ENCODE measurements at places on chromosomes 11 and 22.

DNA sequence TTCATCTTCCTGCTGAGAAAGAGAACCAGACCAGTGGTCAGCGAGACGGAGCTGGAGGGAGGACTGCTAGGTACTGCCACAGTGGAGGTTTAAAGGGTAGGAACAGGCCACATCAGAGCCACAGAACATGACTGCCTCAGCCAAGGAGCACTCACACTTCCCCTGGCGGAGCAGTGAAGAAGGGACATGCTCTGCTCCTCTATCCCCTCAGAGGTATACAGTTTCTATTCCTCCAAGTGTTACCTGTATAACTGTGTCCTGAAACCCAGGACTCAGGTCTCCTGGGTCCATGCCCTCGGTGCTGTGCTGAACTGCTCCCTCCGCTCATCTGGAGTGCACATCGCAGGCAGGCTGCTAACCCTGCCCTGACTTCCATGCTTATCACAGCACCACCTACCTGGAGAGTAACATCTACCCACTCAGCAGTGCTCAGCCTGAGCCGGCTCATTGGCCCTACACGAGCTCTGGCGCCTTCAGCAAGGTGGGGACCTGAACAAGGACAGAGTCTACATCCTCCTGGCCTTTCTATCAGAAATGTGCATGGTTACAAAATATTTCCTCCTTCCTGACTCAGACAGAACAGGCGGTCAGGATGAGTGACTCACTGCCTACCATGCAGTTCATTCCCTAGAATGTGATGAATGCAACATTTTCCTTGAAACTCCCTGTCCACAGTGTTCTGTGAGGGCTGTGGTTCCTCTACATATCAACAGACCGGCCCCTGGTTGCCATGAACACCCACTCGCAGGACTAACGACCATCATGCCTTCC lies 52.9 kb downstream of the C11orf58 start:
- no peak for DNase-seq

DNA sequence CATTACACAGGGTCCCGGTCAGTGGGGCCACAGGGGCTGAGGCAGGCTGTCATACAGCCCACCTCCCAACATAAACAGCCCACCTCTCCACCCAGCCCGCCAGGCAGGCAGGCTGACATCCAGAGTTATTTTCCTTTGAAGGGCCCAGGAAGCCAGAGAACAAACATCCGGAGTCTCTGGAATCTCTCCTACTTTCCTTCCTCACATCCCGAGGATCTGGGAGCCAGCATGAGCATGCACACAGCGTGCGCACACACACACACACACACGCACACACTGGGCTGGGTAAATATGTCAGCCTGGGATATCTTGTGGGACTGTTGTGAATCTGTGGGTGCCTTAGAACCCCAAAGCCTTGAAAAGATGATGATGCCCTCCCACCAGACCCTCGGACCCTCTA lies 55.4 kb downstream of the PDE2A start:
- no peak for DNase-seq

GRCh38 chr11:102757823-102758549 lies 22.4 kb downstream of the MMP10 start:
- no peak for DNase-seq

GRCh38 chr11:117546431-117547194 lies 219.0 kb downstream of the CEP164 start:
- no peak for DNase-seq

DNA sequence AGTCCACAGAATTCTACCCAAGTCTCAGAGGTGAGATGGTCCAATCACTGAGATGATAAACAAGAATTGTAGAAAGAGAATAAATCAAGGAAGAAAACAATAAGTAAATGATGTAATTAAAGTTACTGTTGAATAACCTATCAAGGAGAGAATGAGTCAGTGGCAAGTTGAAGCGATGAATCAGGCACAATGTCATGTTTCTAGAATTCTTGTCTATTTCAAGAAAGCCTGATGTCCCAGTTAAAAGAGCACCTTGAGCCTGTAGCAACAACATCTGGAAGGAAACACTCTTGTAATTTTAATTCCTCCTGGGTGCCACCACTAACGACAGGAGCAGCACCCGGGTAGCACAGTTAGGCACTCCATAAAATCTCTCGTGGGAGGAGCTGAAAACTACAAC lies 67.9 kb upstream of the SLC35C1 start:
- DNase-seq: no peak

DNA sequence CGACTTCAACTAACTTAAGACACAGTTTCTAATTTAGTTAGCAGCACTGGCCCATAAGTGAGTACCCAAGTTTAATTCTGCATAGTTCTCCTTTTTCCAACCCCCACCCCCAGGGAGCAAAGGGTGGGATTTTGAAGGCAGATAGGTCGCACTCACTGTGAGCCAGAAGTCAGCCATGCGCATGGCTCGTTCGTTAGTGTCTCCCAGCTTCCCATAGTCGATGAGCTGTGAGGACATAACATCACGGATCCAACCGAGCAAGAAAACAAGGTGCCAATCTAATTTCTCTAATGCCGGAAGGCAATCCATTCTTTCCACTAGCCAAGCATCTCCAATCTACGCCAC lies 577 bp downstream of the MRPL17 start:
- DNase-seq: no peak

- no peak for DNase-seq
Measured at GRCh38 chr11:28834877-28835276, 726.7 kb downstream of the METTL15 start.

DNA sequence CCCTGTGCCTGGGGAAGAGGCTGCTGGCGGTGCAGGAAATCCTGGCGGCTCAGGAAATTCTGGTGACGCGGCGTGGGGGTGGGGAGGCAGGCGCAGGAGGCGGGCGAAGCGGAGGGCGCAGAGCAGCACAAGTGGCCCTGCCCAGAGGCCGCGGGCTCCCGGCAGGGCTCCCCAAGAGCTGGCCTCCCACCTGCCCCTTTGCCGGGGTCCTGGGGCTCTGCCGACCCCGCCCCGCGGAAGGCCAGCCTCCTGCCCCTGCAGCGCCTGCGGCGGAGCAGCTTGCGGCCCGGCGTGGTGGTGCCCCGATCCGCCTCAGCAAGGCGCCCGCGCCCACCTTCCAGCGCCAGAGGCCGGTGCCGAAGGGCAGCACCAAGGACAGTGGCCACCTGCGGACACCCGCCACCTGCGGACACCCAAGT lies 100.2 kb upstream of the OR4C13 start:
- no peak for DNase-seq

- no peak for DNase-seq
Measured at GRCh38 chr11:82995235-82995634, 76.5 kb downstream of the RAB30 start.

DNA sequence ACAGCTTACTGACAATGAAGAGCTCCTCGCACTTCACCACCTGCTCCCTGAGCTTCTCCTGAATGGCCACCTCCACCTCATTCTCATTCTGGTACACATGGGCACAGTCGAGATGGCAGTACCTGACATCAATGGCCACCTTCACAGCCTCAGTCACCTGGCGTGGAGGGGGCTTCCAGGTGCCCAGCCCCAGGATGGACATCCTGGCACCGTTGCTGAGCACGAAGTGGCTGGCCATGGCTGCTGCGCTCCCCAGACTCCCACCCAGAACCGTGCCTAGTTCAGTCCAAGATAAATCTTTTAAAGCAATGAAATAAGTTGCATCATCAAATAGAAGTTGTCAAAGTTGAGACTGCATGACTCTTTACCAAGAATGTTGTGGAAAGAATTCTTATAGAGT lies 128.1 kb upstream of the SOX6 start:
- no peak for DNase-seq

- no peak for DNase-seq
Measured at GRCh38 chr22:21710156-21710555, 25.4 kb downstream of the YPEL1 start.

DNA sequence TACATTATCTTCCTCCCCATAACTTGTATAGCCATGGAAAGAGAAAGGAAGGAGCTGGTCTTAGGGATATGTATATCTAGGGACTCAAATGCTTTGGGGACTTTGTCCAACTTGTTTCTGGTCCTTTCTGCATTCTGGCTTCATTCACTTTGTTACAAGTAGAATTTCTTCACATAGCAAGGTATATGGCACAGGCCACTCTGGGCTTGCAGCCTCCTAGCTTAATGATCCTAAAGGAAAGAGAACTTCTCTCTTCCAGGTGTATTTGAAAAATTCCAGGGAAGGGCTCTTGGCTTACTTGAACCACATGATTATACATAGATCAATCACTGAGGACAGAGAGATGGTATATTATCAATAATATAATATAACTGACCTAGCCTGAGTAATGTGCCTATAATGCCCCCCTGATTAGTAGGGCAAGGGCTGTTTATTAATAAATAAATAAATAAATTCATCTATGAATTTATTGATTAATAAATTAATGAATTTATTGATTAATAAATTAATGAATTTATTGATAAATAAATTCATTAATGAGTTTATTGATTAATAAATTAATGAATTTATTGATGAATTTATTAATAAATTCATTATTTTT lies 48.2 kb upstream of the CEP295 start:
- DNase-seq: no peak

- DNase-seq: no peak
Measured at GRCh38 chr11:9716275-9717039, 52.6 kb downstream of the SWAP70 start.

GRCh38 chr22:21921729-21922128 lies 30.9 kb downstream of the PPM1F start:
- no peak for DNase-seq

- DNase-seq: peak; percentile 66
Measured at GRCh38 chr11:61967924-61968757, 707 bp upstream of the FTH1 start.

DNA sequence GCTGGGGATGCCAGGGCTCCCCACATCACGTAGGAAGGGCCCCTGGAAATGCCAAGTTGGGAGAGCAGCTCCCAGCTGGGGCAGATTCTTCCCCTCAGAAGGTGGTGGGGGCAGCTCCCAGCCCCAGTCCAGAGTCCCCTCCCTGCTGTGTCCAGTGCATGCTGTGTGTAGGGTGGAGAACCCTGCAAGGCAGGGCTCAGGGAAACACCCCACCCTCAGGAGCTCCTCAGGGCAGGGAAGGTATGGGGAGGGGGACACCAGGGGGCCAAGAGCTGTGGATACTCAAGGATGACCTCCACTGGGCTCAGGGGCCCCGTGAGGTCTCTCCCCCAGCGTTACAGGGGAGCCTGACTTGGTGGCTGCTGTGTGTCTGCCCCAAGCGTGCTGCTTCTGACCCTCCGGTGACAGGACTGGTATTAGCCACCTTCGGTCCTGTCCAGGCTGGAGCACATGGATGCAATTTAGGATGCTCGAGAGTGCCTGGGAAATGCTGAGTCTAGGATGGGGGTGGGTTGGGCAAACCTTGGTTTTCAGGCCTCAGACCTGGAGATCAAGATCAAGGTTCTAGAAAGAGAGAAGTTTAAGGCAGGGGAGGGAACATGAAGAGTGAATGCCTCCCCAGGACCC lies 16.1 kb upstream of the CABP7 start:
- no peak for DNase-seq

- no peak for DNase-seq
Measured at GRCh38 chr11:46902694-46903093, 15.7 kb downstream of the LRP4 start.

DNA sequence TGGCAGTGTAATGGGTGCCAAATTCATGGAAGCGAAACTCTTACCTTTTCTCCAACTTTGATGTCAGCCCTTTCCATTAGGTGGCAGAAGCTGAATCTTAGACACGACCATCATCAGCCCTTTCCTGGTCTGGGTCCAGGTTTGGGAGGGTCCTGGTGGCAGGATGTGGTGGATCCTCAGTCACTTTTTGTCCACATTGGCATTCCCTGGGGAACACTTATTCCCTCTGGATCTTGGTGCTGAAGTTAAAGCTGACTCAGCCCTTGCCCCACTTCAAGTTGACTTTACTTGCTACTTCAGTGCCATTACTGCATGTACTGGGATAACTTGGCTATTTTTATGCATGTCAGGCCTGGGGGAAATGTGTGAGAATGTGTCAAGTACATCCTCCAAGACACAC lies 16.6 kb upstream of the NTM start:
- no peak for DNase-seq

- DNase-seq: peak; percentile 11
Measured at GRCh38 chr11:16741473-16741872, 3.0 kb downstream of the C11orf58 start.

GRCh38 chr11:60155931-60156330 lies 27.0 kb downstream of the MS4A6A start:
- DNase-seq: no peak

DNA sequence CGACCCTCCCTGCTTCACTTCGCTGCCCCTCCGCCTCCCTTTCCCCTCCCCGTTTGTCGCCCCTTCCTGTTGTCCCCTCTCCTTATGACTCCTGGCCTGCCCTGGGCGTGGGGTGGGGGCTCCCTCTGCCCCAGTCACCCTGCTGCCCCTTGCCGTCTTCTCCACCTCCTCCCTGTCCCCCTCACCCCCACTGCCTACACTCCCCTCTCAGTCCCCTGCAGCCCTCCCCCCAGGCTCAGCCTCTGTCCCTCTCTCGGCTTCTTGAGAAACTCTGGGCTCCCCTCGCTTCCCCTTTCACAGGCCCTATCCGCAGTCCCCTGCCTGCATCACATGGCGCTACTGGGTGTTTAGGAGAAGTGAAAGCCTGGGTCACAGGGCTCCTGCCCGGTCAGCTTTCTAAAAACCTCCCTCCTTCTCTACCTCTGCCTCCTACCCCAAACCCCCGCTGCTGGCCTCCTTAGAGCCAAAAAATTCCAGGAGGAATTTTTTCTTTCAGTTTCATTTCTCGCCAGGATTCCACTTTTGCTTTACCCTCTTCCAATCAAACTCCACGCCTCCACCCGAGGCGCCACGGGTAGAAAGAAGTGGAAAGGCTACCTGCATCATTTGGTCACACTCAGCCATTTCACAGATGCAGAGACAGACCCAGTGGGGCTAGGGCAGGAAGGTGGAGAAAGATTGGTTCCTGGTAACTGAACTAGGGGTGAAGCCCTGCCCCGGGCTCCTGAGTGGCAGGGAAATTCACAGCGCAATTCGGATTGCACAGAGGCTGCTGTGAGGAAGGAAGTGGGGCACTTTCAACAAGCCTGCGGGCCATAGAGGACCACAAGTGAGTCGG lies at the start of gene SLC15A3:
Gene SLC15A3 (minus strand): TSS at position 273 of the 838 bp plus-strand sequence. CDS start 625 bp downstream, outside the sequence.
- peak; percentile 49 for DNase-seq

DNA sequence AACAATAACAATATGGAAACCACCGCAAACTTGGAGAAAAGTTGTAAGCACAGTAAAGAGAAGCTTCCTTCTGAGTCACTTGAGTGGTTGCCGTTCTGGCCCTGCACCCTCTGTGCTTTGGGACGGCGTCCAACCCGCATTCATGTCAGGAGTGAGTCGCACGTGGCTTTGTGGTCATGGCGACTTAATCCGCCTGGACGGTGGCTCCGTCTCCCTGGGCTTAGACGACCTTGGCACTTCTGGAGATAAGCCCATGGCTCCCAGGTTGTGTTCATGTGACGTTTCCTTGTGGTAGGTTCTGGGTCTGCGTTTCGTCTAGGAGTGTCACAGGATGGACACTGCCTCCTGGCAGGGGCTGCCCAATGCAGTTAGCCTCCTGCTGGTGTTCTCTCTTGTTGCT lies 40.5 kb downstream of the TPCN2 start:
- DNase-seq: no peak

- DNase-seq: no peak
Measured at GRCh38 chr22:48653306-48653705, 1174.4 kb downstream of the BRD1 start.

All from stimulated activated naive CD8-positive, alpha-beta T cell treated with anti-CD3 and anti-CD28 coated beads, Interleukin-15, Interleukin-2, amounts not matched to agents 100 U/mL and 50 U/mL, for 24 hours (primary cell).